ENCODE measurements at places on chromosomes 16 and 17.

DNA sequence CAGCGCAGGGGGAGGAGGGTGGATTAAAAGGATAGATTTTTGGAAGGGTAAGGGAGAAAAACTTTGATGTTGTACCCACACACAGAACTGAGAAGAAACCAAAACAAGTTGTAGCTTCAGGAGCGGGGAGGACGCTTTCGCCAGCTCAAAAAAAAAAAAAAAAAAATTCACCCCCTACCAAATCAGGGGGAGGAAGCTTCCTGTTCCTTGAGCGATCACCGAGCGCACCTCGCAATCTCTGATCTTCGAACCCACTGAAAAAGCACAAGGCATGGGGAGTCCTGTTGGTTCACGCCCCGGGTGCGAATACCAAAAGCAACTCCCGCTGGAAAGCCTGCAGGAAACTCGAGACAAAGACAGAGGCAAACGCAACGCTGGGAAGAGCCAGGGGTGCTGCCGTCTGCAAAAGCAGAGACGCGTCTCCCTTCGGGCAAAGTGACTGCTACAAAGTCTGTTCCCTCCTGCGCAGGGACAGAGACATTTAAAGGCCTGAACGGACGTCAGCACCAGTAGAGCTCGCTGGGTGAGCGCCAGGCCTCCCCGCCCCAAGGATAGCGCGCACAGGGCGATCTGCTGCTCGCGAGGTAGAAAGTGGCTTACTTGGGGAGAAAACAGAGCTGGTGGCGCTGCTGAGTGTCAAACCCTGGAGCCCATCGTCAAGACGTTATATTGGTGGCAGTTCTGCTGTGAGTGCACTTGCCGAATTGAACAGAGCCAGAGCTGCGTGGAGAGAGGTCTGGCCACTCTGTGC lies 190.4 kb downstream of the USP22 start:
- peak; percentile 52 for DNase-seq

DNA sequence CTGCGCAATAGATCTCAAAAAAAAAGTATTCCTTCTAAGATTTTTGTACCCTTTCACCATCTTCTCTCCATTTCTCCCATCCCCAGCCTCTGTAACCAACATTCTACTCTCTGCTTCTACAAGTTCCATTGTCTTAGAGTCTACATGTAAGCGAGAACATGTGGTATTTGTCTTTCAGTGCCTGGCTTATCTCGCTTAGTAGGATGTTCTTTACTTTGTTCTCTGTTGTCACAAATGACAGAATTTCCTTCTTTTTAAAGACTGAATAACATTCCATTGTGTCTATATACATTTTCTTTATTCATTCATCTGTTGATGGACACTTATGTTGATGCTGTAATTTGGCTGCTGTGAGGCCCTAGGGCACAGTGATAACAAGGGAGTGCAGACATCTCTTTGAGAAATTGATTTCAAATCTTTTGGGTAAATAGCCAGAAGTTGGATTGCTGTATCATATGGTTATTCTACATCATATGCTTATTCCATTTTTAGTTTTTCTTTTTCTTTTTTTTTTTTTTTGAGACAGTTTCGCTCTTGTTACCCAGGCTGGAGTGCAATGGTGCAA lies 37.7 kb upstream of the MYH10 start:
- DNase-seq = no peak

GRCh38 chr17:7704601-7705268 lies at the start of gene EFNB3:
EFNB3 (plus strand) TSS chr17:7705202; CDS start chr17:7705599, 397 bp downstream.
- peak; percentile 25 for DNase-seq

DNA sequence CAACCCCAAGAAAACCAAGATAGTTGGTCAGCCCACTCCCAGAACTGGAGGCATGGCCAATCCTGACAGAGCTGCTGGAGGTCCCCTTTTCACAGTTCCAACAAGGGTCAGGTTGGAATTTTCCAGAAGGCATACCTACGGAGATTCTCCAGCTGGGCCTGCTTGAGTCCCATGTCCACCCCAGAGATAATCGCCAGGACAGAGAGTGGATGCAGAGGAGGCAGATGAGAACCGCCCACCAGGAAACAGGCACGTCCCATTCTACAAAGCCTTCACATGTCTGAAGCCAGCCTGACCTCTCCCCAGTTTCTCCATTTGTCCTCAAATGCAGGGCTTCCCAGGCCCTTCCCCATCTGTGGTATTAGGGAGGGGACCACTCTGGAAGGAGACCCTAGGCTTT lies 47.4 kb upstream of the SMURF2 start:
- DNase-seq = no peak

DNA sequence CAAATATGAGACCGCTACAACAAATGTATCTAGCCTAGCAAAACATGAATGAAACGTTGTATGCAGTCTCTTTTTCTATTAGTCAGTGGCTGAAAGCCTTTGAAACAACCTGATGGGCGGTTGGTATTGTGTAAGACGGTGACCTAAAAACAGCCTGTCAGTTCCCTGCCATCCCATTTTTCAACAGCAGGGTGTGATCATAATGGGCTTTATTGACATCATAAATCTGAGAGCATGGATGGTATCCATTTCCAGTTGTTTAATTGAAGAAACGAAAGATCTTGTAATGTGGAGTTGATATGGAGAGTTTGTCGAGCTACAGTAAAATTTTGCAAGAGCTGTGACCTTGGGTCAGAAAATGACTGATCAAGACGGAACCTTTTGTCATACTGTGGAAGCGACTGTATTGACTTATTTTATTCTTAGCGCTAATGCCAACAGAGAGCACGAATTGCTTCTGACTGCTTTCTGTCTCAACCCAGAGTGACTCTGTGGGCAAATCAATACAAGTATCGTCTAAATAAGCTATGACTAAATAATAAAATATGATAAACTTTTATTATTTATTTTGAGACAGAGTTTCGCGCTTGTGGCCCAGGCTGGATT lies 12.3 kb upstream of the MEIOB start:
- DNase-seq = no peak

DNA sequence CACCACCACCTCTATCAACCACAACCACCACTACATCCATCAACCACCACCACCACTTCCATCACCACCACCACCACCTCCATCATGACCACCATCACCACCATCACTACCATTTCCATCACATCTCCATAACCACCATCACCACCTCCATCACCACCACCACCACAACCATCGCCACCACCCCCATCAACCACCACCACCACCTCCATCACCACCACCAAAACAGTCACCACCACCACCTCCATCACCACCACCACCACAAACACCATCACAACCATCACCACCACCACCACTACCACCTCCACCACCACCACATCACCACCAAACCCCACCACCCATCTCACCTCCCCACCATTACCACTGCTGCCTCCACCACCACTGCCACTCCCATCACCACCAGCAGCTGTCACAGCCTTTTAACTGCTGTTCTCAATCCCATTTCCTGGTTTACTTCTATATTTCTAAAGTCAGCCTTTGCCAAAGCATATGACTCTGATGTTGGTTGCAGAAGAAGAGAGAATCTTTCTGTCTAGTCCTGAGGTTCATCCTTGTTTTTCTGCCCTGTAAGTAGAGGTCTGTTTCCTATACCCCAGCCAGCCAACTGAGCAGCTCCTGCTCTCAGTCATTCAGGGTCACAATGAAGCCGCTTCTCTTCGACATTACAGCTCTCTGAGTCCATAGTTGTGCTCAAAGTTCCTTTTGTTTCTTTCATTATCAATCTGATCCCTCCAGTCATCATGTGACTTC lies 14.0 kb downstream of the MARCHF10 start:
- no peak for DNase-seq

DNA sequence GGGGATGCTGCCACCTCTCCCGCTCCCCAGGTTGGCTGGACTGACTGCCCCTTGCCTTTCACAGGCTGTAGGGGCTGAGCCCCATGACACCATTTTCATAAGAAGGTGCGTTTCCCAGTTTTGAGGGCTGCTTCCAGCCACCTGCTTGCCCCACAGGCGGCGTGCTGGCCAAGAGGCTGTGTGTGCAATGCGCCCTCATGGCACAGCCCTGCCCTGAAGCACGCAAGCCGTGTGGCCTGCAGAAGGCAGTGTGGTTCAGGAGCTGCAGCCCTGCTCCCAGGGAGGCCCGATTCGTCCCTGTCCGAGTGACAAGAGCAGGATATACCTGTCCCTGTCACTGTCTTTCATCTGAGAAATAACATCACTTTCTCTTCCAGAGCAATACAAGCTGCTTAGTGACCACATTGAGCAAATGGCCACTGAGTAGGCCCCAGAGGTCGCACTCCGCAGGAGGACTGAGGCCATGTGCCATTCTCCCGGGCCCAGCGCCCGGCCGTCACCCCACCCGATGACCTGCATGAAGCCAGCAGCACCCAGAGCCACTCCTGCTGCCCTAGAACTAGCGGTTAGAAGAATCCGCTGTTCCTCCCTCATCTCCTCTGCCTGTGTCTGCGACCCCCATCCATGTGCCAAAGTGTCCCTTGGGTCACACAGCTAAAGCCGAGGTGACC lies 24.2 kb downstream of the CIBAR2 start:
- DNase-seq = no peak

DNA sequence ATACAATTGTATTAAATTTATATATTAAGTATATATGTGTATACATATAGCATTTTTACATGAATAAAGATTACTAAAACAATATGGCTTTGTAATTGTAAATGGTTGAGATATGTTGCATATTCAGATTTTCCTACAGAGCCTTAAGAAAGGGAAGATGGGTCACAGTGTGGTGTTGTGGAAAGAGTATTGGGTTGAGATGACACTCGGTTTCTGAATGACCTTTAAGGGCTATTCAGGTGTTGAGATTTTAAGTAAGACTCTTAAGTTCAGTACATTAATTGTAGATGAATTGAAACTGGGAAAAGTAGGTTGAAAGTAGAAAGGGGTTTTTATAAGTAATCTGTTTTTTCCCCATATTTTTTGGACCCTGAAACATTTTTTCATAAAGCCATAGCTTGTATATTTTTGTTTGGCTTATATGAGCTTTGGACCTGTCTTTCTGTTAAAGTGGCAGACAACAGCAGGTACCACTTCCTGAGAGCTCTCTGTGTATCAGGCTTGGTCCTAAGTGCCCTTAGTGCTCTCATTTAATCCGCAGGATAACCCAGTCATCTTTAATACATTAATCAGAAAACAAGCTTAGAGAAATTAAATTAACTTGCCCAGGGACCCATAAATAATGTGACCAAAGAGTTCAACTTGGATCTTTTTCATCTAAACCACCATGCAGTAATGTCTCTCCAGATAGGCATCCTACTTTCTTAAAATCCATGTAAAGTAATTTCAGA lies 48.5 kb upstream of the MRC2 start:
- DNase-seq = no peak

DNA sequence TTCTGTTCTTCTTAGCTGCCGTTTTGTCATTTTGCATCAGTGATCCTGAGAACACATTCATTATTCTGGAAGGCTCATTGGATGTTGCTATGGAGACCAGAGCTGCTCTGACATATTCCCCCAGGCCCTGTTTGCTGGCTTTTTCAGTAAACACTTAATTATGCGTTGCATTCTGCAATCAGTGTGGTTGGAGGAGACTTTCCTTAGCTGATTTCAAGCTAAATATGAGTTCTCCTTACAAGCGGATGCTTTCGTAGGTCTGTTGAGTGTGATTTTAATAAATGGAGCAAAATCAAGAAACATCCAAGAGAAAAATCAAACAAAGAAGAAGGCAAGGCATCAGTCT lies 38.2 kb upstream of the NUDT7 start:
- DNase-seq = peak; percentile 59

- DNase-seq = peak; percentile 88
Observed at GRCh38 chr16:66650707-66651473, 45.7 kb downstream of the CMTM4 start.

GRCh38 chr17:48335858-48336500 lies 94.0 kb downstream of the SKAP1 start:
- DNase-seq = peak; percentile 45

GRCh38 chr16:57469046-57469445 lies 6.6 kb downstream of the POLR2C start:
- DNase-seq = no peak

GRCh38 chr17:77203436-77203835 lies 62.7 kb downstream of the SEC14L1 start:
- DNase-seq = no peak

DNA sequence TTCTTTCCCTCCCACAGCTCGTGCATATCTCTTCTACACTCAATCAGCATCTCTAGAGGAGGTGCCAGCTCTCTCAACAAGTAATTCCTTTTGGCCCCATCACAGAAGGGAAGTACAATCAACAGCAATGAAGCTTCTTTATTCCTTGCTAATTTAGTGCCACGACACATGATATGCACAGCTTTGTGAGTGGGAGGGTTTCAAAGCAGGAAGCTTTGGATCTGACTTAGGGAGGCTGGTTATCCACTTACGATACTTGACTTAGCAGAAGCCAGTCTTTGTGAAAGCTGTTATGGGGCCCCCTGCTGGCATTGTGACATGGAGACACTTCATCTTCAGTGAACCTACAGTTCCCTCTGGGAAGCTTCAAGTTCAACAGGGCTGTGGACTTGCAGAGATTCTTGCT lies 81.0 kb downstream of the TMEM100 start:
- DNase-seq = peak; percentile 10

DNA sequence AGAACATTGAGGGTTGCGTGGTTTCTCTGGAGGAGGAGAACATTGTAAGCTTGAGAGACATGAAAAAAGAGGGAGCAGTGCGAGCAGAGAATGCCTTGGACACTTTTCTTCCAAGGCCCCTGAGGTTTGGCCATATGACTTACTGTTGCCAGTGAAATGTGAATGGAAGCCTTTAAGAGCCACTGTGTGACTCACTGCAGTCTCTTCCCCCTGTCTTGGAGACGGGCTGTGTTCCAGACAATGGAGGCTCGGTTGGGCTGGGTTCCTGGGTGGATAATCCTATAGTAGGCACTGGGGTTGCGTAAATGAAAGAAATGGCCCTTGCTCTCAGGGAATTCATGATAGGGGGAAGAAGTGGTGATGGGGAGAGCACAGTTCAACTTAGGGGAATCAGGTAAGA lies 75.5 kb downstream of the SHISA9 start:
- no peak for DNase-seq

GRCh38 chr16:49578018-49578417 lies 204.4 kb downstream of the C16orf78 start:
- no peak for DNase-seq

- no peak for DNase-seq
Observed at GRCh38 chr17:46958041-46958591, 20.9 kb downstream of the RPRML start.

GRCh38 chr17:75114552-75115314 lies 5.0 kb downstream of the ARMC7 start:
- no peak for DNase-seq

GRCh38 chr16:30449116-30449435 lies 3.4 kb upstream of the SEPHS2 start:
- DNase-seq = no peak

- DNase-seq = no peak
Observed at GRCh38 chr17:14019186-14019956, 49.9 kb upstream of the COX10 start.

DNA sequence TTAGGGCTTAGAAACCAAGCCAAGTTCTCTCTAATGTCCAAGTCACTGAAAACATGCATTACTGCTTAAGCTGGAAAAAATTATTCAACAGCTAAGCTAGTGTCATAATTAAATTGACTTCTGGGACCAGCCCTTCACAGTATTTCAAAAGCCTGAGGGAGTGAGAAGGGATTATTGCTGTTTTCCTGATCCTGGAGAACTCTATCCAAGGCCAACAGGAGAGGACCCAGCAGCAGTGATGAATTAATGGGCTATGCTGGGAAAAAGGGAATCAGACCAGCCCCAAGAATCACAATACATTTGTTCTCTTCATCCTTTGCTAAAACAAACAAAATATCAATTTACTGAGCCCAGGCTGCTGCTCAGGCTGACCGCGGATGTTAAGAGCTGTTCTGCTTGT lies 34.5 kb upstream of the CLEC3A start:
- no peak for DNase-seq

- DNase-seq = no peak
Observed at GRCh38 chr16:23683487-23683886, 4.8 kb downstream of the PLK1 start.

GRCh38 chr17:12180644-12181261 lies 160.1 kb downstream of the MAP2K4 start:
- DNase-seq = no peak
